Choroid plexus epithelial cell (primary cell): ENCODE measurements at places on chromosomes 5 and 9.
A peak's percentile ranks its signal among the peaks of the same experiment; 100 is the strongest.

DNA sequence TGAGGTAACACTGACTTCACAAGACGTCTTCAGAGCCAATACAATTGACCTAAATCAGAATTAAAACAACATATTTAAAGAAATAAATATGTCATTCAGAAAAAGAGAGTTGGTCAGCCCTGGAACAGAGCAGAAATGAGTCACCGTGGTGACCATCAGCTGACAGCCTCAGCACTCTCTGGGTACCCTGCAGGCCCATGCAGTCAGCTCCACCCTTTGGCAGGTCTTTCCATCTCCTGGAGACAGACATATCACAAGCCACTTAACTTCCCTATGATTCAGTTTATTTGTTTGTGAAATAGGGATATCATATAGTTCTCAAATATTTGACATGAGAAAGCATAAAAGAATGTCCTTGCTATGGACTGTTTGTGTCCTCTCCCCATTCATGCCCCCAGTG, 151.6 kb upstream of the MEF2C start:
- DNase-seq: peak; percentile 22

GRCh38 chr9:114641967-114642366, 15.6 kb downstream of the TEX53 start:
- DNase-seq: no peak

- no peak for DNase-seq
Observed at GRCh38 chr5:6183391-6184390, 194.7 kb downstream of the MED10 start.

DNA sequence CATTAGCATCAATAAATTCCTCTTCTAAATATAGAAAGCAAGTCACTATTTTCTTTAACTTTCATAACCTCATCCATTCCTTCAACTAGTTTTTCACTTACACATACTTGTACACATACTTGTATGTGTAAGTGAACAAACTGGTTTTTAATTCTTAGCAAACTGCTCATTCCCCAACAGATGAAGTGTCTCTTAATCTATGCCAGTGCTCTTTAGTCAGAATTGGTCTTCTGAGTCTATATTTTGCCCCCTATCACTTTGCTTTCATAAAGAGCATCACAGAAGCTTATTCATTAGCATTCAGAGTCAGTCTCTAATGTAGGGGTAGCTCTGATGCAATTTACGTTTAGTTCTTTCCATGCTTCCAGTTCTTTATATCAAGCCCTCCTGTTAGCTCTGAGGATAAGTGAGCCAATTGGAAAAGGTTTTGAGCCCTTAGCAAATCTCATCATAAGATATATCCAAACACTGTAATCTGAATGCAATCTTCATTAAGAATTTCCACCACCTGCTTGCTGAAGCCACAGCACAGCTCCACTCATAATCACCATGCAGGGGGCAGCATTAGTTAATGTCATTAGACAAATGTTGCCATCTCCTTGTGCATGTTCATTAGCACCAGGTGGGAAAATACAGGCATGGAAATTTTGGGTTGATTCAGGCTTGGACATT, 178.5 kb upstream of the SLC24A2 start:
- no peak for DNase-seq

DNA sequence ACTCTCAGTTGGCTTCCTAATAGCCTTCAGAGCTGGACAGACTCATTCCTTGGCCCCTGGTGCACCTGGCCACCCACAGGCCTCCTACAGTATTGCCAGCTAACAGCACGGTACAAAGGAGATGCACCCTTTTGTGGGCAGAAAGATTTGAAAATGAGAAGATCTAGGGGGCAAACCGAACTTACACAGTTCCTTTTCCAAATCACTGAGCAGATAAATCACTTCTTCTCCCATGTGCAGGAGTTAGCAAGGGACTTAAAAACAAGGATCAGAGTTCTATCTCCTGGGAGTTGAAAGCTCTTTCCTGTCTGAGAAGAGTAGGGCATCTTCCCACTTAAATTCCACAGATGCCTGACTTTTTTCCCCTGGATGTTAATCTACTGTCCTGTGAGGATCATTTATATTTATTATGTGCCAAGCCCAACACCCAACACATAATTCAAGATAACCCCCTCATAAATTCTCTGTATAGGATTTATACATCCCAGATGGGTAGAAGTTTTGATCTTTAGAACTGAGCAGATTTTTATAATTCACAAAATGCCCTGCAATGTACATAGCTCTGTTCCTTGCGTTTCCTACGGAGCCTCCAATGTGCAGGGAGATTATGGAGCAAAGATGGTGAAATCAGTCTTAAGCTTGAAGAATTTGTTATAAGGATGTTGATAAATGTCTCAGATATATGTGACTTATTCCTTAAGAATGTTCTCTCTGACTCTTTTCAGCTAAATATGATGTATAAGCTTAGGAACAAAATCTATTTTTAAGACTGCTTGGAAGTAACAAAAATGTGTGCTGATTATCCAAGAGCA, 207.2 kb upstream of the DAPK1 start:
- peak; percentile 92 for DNase-seq

DNA sequence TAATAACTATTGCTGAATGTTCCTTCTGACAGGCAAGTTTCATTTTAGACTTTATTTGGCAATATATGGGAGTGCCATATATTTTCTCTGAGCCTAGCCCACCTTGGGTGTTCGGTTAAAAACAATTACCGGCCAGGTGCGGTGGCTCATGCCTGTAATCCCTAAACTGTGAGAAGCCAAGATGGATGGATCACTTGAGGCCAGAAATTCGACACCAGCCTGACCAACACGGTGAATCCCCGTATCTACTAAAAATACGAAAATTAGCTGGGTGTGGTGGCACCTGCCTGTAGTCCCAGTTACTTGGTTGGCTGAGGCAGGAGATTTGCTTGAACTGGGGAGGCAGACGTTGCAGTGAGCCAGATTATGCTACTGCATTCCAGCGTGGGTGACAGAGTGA, 47.9 kb downstream of the TNFSF15 start:
- no peak for DNase-seq

DNA sequence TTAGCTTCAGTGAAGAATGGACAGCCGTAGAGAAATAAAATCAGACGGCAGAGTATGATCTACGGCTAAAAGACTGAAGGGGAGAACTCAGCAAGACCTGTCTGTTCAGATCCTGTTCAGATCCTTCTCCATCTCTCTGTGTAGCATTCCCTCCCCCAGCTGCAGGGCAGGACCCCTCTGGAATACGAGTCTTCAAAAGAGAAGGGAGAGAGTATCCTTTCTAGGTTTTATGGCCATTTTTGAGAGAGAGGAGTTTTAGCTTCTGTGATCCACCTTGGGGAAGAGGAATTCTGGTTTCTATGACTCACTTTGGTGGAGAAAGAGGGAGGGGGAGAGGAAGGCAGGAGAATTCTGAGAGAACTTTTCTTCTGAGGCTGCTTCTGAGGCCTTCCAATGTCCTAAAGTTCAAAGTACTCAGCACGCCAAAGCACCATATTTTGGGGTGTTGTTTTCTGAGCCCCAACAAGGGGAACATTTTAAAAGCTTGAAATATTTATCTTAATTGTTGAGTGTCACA, 194.4 kb upstream of the TLE4 start:
- DNase-seq: peak; percentile 15

GRCh38 chr9:26054600-26055520, 376.6 kb upstream of the TUSC1 start:
- DNase-seq: no peak

DNA sequence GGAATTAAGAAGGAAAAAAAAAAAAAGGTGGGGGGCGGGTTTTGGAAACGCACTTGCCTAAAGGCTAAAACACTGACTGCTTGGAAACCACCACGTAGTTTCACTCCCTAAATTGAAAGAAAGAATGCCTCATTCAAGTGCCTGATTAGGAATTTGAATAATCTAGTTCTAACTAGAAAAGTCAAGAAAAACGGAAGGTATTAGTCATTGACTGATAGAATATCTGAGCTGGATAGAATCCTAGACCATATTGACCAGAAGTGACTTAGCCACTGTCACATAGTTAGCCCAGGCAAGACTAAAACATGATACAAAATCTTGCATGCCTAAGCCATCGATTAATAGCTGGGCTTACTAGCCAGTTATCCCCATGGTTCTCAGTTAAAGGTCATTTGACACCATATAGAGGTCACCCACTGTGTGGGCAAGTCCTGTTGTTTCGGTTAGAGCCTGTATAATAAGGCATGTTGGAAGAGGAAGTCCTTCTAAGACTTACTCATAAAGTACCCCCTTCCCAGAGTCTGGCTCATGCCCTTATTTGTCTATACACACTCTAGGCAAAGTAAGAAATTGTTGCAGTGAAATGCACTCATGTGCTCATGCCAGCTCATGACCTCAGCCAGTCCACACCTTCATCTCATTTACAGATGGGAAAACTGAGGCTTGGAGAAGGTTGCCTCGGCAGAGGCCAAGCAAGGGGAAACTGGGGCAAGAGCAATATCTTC, 40.2 kb downstream of the SH3RF2 start:
- DNase-seq: peak; percentile 33

DNA sequence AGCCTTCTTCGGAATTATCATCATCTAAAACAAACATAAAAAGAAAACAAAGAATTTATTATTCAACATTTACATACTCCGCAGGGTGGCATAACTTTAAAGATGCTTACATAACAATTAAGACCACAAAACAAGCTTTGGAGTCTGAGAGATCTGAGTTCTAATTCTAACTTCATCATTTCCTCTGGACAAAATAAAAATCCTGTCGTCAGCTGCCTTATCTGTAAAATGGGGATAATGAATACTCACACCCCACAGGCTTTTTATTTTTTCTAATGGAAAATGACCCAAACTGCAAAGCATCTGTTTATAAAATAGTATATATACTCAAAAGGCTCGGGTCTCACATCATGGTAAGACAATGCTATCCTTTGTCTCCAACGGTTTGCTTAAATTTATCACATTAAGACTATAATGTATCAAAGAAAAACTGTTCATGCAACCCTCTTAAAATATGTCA, 4.3 kb downstream of the ARRDC3 start:
- no peak for DNase-seq

GRCh38 chr9:100595391-100596199, 17.7 kb downstream of the CAVIN4 start:
- DNase-seq: peak; percentile 79

GRCh38 chr5:155290937-155291336, 277.4 kb downstream of the KIF4B start:
- no peak for DNase-seq

DNA sequence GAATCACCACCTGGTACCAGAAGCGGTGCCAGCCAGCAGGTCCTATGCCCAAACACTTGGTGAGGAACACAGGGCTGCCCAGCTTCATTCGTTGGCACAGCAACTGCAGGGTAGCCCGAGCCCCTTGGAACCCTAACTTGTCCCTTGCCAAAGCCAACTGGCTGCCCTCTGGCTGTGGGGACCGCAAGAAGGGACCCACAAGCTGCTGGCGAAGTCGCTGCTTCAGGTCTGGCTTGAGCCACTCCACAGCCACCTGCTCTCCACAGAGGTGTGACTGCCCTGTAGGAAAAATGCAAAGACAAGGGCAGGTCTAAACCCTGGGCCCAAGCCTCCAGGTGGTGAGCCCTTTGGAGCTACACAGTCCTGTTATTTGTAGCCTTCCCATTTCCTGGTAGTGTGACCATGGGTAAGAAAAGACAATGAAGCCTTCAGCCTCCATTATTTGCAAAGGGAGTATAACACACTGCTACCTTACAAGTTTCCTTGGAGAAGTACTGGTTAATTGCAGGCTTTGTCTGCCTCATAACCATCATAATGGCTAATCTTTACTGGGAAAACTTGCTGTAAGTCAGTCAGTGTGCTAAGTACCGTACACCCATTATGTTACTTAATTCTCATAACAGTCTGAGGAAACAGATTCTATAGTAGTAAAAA, 1.8 kb downstream of the DND1 start:
- DNase-seq: no peak

GRCh38 chr9:127323393-127323792, 58.8 kb downstream of the GARNL3 start:
- DNase-seq: no peak

GRCh38 chr5:10063997-10064396, 185.7 kb downstream of the ATPSCKMT start:
- DNase-seq: no peak

DNA sequence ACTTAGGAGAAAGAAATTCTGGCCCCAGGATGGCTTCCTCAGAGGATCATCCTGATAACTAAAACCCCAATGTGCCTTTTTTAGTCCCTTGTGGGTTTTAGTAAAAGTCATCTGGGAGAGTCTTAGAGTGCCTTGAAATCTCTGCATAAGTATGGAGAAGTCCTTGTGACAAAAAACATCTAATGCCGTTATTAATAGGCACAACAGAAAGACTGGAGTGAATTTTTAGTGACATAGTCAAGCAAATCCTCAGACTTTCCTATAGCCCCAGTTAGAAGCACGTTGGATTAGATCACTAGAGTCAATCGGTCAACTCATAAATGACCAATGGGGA, 108.2 kb upstream of the MPDZ start:
- no peak for DNase-seq

DNA sequence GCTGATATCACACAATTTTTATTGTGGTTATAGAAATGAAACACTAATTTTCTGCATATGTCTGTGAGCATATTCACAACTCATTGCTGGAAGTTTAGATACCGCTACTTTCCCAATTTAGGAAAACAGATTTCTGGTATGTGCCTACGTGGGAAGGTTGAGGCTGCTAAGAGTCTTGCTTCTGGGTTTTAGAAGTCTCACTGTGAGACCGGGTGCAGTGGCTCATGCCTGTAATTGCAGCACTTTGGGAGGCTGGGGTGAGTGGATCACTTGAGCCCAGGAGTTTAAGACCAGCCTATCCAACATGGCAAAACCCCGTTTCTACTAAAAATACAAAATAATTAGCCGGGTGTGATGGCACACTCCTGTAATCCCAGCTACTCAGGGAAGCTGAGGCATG, 39.6 kb downstream of the UBAP1 start:
- no peak for DNase-seq

DNA sequence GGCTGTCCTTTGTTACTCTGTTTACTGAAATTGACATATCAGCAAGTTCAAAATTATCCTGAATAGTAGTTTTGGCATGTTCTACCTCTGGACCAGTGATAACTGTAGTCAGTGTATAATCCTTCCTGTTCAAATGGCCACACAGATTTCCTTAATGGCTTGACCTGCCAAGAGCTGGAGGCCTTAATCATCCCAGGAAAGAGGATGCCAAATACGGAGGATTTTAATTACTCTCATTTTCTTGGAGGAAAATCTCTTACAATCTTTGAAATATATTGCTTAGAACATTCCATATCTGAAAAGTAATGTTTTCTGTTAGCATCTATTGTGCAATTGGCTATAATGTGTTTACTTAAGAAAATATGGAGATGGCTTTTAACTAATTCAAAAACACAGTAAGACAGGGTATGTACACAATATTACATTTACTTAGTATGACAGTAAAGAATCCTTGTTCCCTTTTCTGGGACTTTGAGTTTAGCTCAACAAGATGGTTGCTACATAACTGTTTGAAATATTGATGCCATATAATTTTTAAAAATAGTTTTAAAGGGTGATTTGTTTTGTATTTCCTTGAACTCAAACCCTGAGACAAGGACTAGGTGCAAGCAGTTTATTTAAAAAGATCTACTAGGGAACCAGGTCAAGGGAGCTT, 68.9 kb upstream of the SELENOP start:
- DNase-seq: no peak

DNA sequence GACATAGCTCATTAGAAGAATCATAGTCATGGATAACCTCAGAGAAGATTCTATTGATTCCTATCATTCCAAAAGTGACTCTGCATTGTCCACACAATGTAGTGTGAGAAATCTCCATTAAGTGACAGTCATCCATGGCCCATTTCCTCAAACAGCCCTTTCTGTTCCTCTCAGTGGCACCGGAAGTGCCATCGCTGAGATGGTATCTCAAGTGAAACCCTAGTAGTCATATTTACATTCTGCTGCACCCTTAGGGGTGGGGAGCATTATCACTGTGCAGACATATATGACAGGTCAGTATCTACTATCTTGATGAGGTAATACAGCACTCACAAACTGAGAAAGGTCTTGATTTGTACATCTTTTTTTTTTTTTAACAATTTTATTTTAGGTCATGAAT, 55.4 kb upstream of the MIER3 start:
- no peak for DNase-seq
